NCI-H1436 treated with DMSO at 0.1 percent for 48 hours (cell line): ENCODE measurements at places on chromosomes 7 and 10.

- no peak for DNase-seq
These were observed 214.1 kb downstream of the TFEC start for GRCh38 chr7:115816318-115816974.

DNA sequence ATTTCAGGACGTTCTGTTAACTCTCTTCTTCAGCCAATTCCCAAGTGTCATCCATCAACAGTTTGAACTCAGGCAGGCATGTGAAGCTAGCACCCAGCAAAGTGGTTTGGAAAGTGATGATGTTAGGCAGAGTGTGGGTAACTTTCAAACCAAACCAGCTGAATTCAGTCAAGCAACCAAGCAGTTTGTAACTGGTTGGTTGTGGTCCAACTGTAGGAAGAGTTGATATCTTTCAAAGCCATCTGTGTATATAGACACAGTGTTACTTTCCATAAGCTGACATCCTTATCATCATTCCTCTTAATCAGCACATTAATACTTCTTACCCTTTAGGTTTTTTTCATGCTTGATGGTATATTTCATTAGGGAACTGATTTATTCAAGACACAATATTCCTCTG lies 72.2 kb upstream of the NUPR2 start:
- DNase-seq, result no peak

- DNase-seq, result no peak
These were observed 100.6 kb downstream of the ZNF438 start for GRCh38 chr10:30931094-30931493.

- no peak for DNase-seq
These were observed 24.7 kb upstream of the PIK3CG start for GRCh38 chr7:106840342-106840741.

DNA sequence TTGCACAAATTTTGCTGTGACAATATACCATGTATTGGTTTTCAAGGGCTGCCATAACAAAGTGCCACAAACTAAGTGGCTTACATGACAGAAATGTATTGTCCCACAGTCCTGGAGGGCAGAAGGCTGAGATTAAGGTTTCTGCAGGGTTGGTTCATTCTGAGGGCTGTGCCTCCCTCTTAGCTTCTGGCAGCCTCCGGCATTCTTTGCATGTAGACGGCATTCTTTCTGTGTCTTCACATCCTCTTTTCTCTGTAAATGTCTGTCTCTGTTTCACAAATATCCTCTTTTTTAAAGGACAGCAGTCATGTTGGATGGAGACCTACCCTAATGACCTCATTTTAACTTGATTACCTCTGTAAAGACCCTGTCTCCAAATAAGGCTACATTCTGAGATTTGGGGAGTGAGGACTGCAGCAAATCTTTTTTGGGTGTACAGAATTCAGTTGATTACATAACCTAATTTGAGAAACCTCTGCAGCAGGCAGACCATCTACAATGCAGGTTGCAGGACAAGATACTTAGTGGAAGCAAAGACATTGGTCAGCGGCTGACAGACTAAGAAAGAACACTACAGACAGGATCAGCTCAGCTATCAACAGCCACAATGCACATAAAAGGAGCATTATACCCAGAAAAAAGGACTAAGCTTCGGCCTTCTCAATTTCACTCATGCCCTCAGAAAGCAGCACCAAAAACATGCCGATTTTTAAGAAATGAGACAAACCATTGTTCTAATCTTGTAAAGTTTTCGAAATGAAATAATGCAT lies 84.6 kb upstream of the FAM3C start:
- DNase-seq, result no peak

DNA sequence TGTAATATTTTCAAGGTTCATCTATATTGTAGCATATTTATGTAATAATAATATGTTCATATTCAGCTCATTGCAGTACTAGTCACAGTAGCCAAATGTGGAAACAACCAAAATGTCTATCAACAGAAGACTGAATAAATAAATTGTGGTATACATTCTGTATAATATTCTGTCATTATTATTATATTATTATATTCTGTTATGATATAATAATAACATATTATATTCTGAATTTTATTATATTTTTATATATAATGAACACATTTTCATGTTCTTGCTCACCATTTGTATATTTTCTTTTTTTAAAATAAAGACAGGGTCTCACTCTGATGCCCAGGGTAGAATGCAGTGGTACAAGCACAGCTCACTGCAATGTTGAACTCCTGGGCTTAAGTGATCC lies 91.2 kb upstream of the STARD3NL start:
- DNase-seq, result no peak

- no peak for DNase-seq
These were observed 11.9 kb downstream of the FLNC start for GRCh38 chr7:128841921-128842673.

DNA sequence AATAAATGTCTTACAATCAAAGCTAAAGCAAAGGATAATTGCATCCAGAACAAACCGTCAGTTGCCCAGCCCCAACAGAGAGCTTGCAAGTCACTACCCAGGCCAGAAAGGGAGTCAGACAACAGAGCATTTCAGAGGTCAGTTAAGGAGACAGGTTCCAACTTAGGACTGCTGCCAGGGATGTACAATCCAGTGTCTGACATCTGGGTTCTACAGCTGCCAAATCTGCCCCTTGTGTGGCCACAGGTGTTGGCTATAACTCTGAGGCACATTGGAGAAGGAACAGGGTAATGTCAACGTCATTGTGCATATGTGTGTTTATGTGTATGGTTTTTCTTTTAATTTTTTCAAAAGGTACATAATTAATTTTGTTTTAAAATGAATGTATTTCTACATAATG lies 85.2 kb upstream of the GLCCI1 start:
- no peak for DNase-seq

DNA sequence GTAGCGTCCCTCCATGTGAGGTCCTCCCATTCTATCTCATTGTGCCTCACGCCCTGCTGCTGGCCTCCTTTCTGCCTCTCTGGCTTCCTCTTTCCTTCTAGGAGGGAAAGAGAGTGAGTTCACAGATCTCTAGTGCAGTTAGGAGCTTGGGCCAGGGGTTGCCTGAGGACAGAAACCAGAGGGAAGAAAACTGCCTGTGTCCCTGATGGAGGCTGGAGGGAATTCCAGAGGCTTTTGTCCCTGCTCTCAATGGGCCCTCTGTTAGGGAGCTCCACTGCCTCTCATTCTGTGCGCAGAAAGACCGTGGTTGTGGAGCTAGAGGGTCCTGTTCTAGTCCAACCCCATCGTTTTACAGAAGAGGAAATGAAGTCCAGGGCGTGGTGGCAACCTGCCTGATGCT lies 4.6 kb downstream of the MARVELD1 start:
- no peak for DNase-seq

DNA sequence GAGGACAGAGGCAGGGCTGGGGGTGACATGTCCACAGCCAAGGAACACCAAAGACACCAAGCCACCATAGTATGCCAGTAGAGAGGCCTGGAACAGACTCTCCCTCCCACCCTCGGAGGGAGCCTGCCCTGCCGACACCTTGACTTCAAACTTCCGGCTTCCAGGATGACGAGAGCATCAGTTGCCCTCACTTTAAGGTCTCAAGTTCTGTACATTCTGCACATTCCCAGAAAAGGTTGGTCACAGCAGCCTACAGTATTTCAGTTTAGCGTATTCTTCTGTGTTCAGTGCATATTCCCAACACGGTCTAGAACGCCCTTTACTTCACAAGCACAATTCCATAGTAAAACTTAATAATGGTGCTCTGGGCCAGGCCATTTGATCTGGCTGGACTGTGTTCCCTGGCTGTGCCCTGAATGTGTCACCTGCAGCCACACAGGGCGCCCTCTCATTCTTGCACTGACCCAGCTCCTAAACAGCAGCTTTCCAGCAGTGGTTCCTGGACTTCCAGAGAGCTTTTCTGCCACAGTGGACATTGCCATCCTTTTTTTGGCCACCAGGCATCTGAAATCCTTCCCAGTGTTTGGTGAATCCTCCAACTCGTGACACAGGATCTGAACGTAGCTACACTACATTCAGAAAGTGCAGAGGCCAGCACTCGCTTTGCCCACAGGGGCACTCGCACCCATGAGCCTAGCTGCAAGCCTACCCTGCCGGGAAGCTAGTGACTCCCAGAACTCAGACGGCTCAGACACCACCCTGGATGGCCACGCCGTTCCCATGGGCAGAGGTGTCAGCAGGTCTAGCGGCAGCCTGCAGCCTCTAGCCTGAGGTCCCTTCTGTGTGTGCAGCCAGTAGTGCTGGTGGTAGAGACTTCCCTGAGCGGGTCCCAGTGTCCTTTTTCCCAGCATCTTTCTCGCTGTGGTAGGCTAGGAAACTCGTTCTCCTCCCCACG lies 36.4 kb upstream of the INSIG1 start:
- DNase-seq, result no peak

- DNase-seq, result no peak
These were observed 119.1 kb downstream of the LRRN3 start for GRCh38 chr7:111210043-111210442.

- no peak for DNase-seq
These were observed 217.2 kb downstream of the ANK3 start for GRCh38 chr10:60172363-60172990.

- no peak for DNase-seq
These were observed 28.2 kb downstream of the TDRD1 start for GRCh38 chr10:114207349-114207748.

GRCh38 chr7:983004-983615 lies at the start of gene CYP2W1:
CYP2W1 (plus strand) TSS chr7:983181; CDS start chr7:983212, 31 bp downstream.
- no peak for DNase-seq

GRCh38 chr10:66837335-66837734 lies 88.5 kb upstream of the LRRTM3 start:
- no peak for DNase-seq

DNA sequence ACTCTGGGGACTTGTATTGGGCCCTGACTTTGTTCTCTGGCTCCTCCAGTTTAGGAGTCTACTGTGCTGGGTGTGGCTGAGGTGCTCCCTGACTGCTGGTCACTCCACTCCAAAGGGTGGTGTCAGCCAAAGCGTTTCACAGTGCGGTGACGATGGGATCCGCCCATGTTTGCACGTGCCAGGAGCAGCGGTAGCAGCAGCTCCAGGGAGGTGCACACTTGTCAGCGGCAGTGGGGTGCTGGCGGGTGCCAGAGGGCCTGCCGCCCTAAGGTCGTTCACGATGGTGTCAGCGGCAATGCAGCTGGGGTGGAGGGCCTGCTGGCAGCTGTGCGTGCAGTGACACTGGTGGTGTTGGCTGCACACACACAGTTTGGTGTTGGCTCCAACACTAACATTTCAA lies 268.5 kb upstream of the AKR1E2 start:
- no peak for DNase-seq

GRCh38 chr7:143305423-143306070 lies 10.4 kb upstream of the CLCN1 start:
- no peak for DNase-seq

GRCh38 chr10:69220507-69220906 lies 375 bp downstream of the HKDC1 start:
- no peak for DNase-seq

DNA sequence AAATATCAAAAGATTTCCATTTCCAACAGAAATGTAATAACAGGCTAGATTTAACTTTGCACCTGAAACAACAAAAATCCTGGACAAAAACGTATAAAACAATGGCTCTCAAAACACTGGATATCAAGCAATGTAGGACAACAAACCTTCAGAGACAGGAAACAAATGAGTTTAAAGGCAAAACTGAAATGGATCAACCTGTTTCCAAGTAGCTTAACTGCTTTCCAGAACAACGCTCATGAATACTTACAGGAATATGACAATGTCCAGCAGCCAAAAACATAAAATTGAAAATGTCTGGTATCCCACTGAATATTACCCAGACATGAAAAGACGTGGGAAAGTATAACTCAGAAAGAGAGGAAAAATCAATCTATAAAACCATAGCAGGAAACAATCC lies 62.8 kb downstream of the CUBN start:
- DNase-seq, result no peak

- no peak for DNase-seq
These were observed 118.3 kb upstream of the ZNF438 start for GRCh38 chr10:31149835-31150512.

DNA sequence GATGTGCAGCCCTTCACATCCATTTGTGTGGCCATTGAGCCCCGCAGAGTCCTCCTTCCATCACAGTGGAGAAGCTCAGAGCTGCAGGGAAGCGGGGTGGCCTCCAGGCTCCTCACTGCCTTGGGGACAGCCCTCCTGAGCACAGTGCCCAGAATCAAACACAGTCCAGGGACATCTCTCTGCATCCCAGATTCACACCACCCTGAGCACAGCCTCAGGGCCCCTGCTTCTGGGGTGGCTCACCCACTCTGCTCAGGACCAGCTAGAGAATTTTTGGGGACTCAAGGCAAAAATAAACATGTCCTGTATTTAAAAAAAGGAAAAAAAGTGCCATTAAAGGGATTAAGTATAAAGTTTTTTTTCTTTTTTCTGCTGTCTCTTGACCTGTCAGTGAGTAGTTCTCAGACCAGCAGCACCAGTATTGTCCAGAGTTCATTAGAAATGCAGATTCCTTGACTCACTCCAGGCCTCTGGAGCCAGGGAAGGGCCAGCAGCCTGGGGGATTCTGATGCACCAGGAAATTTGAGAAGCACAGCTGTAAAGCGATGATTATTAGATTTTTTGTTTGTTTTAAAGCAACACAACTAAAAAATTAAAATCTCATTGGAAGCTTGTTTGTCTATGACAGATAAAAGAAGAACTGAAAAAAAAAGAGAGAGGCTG lies 61.6 kb downstream of the ARHGAP22 start:
- no peak for DNase-seq

GRCh38 chr10:82572744-82573143 lies 697.8 kb downstream of the NRG3 start:
- no peak for DNase-seq

DNA sequence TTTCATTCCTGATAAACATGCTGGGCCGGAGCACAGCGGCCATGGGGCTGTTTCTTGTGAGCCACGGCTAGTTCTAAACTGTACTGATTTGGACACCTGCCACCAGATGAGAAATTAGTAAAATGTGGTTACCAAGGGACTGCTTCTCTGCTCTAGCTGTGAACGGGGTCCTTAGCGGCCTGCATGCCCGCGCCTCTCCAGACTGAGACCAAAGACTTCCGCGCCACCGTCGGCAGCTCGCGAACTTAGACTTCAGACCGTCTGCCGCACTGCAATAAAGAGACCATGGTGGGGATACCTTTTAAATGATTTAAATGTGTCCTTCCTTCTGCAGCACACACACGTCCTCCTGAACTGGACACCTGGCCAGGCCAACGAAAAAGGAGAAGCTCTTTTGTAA lies 116.4 kb downstream of the BMS1 start:
- no peak for DNase-seq

DNA sequence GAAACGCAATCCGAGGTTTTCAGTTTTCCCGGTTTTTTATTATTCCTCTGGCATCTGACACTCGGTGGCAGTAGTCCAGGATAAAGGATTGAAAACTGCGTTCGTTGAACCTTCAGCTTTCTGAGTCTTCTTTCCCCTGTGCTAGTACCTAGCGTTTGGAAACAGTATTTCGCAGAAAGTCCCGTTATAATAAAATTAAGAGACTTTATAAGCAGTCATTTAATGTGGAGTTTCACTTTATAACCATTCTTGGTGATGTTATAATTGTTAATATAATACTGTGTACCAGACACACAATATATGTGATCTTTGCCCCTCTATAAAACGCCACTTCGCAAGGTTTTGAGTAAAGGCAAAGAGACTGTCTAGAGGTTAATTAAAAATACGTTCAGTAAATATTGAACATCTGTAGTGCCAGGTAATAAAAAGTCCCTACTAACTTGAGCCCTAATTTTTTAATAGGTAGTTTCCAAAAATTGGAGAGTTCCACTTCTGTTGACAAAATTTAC lies 874 bp downstream of the CISD1 start:
- DNase-seq, result no peak

- no peak for DNase-seq
These were observed 38.0 kb upstream of the TARP start for GRCh38 chr7:38311329-38311937.
